ENCODE measurements at places on chromosomes 7 and 10. TPM values are rescaled to one million over a fixed set of nuclear protein-coding genes. Genes with fewer than 3 reads are reported as not detected.
A peak's percentile ranks its signal among the peaks of the same experiment; 100 is the strongest.

ST8SIA6 gene
- not detected for total RNA-seq

SPAM1 gene
- not detected for total RNA-seq

PDE6C gene
- not detected for total RNA-seq

SLC13A1 gene
- total RNA-seq, result not detected

WIPF3 gene
- total RNA-seq, result 3.7 TPM

TAS2R41 gene
- not detected for total RNA-seq

CALHM1 gene
- total RNA-seq, result not detected

BBS9 gene
- total RNA-seq, result 11.2 TPM

OTUD1 gene
- total RNA-seq, result 11.5 TPM

ANK3 gene
- total RNA-seq, result 21.1 TPM

P4HA1 gene
- 25.2 TPM for total RNA-seq

- peak; percentile 60 for ATAC-seq
These were observed 26.1 kb upstream of the RSU1 start for GRCh38 chr10:16843252-16843870.

DNA sequence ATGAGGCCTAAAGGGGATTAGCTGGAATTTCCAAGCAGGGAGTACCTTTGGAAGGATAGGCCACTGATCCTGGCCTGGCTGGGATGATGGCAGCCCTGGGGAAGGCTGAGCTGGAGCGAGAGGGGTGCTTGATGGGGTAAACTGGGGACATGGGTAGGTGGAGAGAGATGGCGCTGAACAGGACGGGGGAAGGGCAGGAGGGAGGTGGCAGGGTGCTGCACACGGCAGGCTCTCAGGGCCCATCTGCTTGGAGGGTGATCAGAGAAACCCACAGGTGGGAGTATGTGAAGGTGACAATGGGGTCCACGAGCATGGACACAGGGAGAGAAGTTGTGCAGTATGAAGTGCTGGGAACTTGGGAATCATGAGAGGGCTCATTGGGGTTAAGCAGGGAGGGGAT is 10.3 kb downstream of the MAT1A start:
- no peak for ATAC-seq

DNA sequence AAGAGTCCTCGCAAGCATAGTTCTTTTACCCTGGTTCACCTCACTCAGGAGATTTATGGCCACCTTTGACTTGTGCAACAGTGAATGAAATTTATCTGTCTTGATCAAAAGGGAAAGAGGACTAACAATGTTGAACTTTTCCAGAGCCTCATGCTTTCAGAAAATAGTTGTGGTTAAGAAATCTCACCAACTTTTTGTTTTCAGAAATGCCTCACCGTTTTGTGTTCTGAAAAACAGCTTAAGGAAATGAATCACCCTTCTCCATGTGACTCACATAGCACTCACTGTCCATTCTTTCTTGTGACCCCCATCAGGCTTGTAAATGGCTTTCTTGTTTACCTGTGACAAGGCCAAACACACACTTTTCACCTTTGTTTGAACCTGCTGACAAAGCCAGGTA is 148.6 kb upstream of the FAM3C start:
- ATAC-seq, result no peak

- no peak for ATAC-seq
These were observed 18.0 kb downstream of the RNLS start for GRCh38 chr10:88565072-88565471.

DNA sequence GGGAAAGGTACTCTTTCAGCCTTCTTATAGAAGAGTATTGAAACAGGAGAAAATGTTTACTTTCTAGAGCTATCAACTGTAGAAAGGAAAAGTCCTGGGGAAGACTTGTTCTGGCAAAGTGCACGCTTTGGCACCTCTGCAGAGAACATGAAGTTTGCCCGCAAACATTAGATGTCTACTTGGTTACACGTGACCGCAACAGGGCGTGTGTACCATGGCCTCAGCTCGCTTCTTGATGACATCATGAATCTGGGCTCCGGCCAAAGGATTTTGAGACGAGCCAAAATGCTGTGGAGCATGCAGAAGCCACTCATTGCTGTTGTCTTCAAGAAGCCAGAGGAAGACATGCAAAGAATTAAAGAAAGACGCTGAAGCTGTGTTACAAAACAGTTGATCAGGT is 8.6 kb upstream of the TAS2R60 start:
- peak; percentile 43 for ATAC-seq

GRCh38 chr10:117609095-117609795 is 66.7 kb downstream of the EMX2 start:
- ATAC-seq, result peak; percentile 72

DNA sequence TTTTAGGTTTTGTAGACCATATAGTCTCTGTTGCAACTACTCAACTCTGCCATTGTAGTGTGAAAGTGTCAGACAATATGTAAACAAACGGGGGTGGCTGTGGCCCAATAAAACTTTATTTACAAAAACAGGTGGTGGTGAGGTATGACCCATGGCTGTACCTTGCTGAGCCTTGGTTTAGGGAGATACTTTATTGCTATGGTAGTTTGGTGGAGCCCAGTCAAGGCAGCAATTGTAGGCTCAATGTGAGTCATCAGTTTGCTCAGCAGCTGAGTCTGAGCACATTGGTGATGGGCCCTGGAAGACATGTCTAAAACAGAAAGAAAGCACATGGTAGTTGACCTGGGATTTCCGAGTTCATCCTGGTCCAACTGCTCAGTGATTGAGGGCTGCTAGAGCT is 242.5 kb downstream of the REEP3 start:
- ATAC-seq, result no peak

GRCh38 chr7:129906700-129907099 is 46.1 kb downstream of the UBE2H start:
- ATAC-seq, result peak; percentile 34

GRCh38 chr7:112779667-112780066 is 10.5 kb downstream of the TMEM168 start:
- no peak for ATAC-seq

DNA sequence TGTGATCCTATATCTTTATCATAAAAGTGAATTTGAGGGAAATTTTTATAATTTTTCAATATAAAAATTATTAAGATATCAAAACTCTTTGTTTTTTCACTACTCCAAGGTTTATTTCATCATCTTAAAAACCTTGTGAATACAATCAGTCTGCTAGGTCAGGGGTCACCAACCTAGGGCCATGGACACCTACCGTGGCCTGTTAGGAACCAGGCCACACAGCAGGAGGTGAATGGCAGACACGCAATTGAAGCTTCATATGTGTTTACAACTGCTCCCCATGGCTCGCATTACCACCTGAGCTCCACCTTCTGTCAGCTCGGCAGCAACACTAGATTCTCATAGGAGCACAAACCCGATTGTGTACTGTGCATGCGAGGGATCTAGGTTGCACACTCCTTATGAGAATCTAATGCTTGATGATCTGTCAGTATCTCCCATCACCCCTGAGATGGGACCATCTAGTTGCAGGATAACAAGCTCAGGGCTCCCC is 271.2 kb upstream of the C7orf33 start:
- no peak for ATAC-seq

DNA sequence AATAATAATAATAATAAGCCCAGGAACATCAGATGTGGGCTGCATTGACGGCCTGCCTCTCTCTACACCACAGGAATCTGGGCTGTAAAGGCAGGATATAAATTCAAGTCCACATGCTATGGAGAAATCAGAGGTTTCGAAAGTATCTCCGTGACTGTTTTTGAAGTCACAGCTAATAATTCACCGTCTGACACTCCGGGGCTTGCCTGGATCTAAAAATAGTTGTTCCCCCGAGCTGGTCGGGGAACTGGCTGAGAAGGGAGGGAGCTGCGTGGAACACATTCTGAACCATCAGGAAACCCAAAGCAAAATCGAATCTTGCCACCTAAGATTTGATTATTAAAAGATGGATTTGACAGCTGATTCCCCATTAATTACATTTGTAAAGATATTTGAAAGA is 35.4 kb downstream of the KLF6 start:
- ATAC-seq, result peak; percentile 87

GRCh38 chr10:102648269-102648888 is 4.1 kb downstream of the TRIM8 start:
- ATAC-seq, result no peak

GRCh38 chr7:131562941-131563340 is 6.5 kb upstream of the PODXL start:
- no peak for ATAC-seq

DNA sequence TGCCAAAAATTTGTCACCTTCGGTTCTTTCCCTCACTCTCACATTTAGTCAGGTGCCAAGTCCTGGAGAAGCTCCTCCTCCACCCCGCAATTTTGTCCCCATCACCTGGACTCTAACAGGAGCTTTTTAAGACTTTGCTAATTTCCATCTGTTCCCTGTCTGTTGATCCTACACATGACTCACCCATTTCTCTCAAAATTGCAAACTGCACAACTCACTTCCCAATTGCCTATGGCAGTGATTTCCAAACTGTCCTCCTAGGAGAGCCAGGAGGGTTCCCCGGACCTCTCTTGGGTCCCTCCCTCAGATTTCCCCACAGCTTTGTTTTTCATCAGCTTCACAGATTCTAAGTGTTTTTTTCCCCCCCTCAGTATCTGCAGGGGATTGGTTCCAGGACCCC is 120.3 kb downstream of the WNT2 start:
- no peak for ATAC-seq

- no peak for ATAC-seq
These were observed 227.3 kb upstream of the SP8 start for GRCh38 chr7:21013765-21014539.

DNA sequence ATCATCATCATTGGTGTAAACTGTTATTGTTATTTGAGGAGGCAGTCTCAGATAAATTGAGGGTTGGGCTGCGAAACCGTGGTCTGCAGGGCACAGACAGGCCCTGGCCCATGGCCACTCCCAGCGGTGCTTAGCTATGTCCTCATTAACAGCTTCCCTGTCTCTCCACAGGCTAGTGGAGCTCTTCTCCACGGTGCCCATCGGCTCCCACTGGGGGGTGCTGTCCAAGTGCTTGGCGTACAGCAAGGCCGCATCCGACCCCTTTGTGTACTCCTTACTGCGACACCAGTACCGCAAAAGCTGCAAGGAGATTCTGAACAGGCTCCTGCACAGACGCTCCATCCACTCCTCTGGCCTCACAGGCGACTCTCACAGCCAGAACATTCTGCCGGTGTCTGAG is 21.6 kb downstream of the GPR26 start:
- no peak for ATAC-seq

GRCh38 chr7:100573691-100574361 is at the start of gene SAP25:
Gene SAP25 (minus strand): TSS chr7:100573900. CDS start chr7:100573742, 158 bp downstream.
- no peak for ATAC-seq

DNA sequence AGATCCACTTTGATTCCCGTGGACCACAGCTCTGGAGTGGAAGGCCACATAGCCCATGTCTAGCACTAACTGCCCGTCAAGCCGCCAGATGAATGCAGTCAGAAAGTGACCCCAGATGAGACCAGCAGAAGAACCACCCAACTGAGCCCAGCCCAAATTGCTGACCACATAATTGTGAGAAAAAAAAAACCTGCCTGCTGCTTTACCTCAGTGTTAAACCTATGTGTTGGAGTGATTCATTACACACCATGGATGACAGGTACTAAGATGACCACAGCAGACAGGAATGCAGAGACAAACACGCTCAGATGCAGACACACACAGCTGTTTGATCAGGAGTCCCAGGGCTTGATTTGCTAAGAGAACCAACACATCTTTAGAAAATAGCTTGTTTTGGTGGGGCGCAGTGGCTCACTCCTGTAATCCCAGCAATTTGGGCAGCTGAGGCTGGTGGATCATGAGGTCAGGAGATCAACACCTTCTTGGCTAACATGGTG is 168.1 kb upstream of the PPP2R2D start:
- ATAC-seq, result no peak

GRCh38 chr7:10239695-10240345 is 733.9 kb upstream of the PHF14 start:
- ATAC-seq, result no peak

- peak; percentile 63 for ATAC-seq
These were observed 97.3 kb downstream of the GRB10 start for GRCh38 chr7:50685135-50686065.

DNA sequence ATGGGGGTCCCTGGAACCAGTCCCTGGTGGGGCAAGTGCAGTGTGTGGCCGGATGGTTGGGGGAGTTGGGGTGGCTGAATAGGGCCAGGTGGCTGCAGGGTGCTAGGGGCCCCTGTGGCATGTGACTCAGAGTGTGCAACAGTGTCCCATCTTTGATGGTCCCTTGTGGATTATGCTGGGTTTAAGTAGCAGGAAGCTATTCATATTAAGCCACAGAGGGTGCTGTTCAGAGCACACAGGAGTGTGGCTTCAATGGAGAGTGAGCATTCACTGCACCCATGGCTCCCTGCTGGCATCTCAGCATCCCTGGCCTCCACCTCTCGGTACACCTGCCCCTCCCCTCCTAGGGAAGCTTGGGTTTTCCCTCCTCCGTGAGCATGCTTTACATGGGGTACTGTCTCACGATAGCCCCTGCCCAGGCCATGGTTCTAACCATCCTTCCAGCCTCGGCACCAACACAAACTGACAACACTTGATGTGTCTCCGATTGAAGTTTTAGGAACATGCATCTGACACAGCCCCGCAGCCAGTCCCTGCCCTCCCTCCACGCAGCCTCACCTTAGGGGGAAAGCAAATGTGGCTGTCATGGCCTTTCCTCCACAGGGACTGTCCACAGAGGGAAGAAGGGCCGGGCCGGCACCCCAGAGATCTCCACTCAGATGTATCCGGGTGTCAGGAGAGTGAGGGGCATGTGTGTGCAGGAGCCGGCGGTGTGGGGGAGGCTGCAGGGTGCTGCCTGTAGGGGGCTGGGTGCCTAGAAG is 30.4 kb upstream of the PPIF start:
- peak; percentile 4 for ATAC-seq

GRCh38 chr10:64586934-64587503 is 1065.8 kb downstream of the REEP3 start:
- ATAC-seq, result no peak

DNA sequence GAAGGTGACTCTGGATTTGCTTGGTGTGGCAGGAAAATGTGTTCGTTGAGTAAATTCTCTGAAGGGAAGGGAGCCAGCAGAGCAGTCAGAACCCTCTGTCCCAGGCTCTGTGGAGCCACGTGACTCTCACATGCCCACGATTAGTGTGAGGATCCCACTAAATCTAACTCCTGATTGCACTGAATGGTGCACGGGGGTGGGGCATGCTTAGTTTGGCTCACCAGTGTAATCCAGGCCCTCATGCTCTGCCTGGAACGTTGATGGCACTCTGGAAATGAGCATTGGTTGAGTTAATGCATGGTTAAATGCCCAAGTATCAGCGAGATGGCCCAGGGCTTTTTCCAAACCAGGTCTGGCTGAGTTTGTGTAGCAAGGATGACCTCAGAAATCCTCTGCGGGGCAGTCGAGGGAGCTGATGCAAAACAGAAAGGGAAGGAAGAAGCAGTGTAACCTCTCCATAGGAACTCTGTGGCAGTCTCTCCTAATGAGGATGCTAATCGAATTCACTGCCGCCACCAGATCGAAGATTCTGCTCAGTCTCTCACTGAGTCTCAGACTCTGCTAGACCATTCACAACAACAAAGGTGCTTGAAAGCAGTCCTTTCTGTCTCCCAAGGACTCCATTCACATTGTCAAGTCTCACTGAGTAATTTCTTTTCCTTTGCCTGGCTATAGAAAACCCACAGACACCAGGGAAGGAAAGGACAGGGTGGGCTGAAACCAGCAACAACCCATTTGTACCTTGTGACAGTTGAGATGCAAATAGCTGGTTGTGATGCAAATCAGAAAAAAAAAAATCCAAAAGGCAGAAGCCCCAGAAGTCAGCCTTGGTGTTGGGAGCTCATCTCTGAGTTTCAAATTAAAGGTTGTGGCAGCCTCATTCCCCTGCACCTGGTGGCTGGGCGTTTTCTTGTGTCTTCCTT is 98.1 kb downstream of the C10orf105 start:
- peak; percentile 87 for ATAC-seq

Measured in gastroesophageal sphincter (tissue), 4 donors.